ENCODE measurements at places on chromosomes 5 and 9. TPM values are rescaled to one million over a fixed set of nuclear protein-coding genes. Genes with fewer than 3 reads are reported as not detected.

OTP gene
- not detected for total RNA-seq

GRCh38 chr9:85658716-85659115 lies 83.0 kb downstream of the AGTPBP1 start:
- DNase-seq: no peak

- DNase-seq: no peak
Measured at GRCh38 chr9:11973511-11973910, 719.7 kb upstream of the TYRP1 start.

DNA sequence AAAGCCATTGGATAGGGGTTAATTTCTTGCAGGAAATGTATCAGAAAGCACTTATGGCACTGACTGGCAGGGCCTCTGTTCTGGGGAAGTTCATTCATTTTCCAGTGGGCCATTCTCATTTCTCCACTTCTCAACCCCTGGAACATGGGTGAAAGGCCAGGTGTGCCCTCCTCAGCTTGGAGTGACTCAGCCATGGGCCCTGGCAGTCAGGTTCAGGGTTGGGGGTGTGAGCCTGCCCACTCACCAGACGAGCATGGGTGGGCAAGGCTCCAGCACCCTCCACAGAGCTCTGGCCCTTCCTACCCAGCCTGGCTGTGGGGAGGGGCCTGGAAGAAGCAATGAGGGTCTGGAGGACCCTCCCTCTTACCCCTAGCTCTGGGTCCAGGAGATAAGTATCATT lies 174.4 kb downstream of the HSPA4 start:
- no peak for DNase-seq

DNA sequence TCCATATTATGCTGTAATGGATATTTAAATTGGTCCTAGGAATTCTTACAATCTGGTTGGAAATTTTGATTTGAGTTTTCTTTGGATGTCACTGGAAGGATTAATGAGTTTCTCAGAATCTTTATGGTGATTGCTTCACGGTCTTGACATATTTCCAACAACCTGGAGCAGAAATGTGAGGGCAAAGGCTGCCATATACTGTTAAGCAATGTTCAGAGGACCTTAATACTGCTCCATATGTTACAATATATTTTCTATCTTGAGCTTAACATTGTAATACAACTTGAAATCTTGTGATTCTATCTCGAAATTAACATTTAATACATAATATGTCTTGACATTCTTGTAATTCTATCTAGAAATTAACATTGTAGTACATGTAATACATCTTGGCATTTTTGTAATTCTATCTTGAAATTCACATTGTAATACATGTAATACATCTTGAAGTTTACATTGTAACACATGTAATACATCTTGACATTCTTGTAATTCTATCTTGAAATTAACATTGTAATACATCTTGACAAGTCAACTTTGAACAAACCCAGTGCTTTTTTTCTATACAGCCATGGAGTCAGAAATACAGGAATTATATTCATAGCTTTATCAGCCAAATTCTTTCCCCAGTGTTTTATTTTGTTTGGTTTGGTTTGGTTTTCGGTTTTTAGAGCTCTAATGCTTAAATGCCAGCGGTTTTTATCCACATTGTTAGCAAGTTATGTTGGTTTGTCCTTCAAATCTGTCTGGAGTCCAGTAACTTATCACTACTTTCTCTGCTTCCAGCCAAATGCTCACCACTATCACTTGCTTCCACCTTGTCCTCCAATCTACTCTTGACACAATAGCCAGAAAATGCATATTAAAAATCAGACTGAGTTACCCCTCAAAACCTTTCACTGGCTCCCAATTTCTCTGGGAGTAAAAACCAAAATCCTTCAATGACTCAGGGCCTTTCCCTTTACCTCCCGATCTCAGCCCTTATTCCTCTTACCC lies 3.0 kb upstream of the TUT7 start:
- DNase-seq: no peak

DNA sequence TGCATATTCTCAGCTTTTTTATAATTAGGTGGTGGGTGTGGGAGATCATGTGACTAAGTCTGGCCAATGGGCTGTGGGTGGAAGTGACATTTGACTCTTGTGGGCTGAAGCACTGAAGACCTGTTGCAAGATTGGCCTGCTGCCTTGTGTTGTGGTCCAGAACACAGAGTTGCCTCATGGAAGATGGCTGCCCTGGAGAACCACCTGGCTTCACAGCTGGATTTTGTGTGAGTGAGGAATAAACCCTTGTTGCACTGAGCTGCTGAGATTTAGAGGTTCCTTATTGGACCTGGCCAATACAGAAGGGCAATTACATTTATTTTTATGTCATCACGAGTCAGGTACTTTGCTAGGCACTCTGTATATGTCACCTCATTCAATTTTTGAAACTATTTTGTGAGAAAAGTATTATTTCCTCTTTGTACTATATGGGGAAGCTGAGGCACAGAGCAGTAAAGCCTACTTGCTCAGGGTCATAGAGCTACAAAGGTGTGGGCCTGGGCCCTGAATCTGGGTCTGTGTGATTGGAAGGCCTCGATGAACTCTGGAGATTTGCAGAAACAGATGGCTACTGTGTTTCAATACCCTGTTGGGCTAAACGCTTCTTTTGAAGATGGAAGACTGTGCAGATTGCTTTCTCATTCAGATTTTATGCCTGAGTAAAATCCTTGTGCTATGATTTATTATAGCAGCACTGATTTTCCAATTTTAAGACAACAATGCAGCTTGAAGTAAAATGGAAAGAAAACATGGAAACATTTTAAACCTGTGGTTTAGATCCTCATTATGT lies 71.2 kb upstream of the TBC1D2 start:
- peak; percentile 77 for DNase-seq

TAF11L3 gene
- total RNA-seq: not detected

GRCh38 chr5:151222054-151222789 lies 1.7 kb downstream of the CCDC69 start:
- no peak for DNase-seq

PDLIM7 gene
- 118 TPM for total RNA-seq

- no peak for DNase-seq
Measured at GRCh38 chr9:95264954-95265615, 52.4 kb downstream of the FANCC start.

PDE8B gene
- 5.9 TPM for total RNA-seq

DNA sequence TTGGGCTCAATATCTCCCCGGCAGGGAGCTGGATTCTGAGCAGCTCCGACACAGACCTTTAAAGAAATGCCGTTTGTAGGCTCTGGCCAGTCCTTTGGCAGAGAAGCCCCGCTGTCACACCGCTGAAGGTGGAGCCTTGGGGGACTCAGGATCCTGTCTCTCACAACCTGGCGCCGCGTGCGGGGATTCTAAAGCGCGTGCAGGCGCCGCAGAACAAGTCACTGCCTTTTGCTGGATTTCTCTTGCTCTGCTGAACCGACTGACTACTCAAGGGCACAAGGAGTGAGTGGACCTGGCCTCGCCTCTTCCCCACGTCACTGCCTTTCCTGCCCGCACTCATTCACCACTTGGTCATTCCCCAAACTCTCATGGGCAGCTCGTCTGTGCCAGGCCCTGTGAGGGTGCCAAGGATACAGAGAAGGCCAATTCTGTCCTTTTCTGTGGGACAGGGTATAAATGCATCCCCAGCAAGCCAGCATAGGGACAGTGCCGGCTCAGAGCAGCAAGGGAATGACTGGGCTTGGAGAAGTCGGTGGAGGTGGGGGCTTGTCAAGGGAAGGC lies 69.3 kb downstream of the CRB2 start:
- DNase-seq: no peak

DNA sequence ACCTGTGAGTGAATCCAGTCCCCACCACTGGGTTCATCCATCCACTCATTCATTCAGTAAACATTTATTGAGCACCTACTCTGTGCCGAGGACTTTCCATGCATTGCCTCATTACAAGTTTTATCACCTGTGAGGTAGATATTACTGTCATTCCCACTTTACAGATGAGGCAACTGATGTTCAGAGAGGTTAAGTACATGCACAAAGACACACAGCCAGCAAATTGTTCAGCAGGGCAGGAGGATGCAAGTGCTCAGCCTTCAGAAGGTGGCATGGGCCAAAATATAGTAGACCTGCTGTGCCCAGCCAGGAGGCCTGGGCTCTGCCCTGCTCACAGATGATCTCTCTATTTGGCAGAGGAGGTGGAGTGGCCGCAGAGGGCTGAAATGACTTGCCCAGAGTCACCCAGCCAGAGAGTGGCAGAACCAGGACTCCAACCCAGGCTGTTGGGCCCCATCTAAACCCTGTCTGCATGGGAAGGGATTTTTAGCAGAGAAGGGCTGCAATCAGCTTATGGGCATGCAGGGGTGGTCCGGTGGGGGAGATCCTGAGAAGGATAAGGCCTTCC lies 7.6 kb upstream of the NEURL1B start:
- no peak for DNase-seq

- DNase-seq: no peak
Measured at GRCh38 chr9:123640792-123641222, 284.8 kb downstream of the CRB2 start.

DNA sequence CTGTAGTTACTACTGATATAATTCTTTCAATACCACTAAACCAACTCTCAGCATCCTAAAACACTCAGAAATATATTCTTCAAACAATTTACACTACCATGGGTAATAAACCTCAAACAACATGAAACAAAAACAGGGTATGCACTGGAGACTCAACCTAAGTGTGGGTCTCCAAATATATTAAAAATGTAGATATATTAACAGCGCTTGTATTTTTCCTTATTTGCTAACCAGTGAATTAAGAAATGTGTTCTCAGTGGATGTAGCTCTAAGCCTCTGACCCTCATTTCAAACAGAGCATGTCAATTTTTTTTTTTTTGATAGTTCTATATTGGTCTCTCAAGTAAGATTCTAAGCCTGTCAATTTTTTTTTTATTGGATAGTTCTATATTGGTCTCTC lies 778.5 kb upstream of the CDH10 start:
- no peak for DNase-seq

DNA sequence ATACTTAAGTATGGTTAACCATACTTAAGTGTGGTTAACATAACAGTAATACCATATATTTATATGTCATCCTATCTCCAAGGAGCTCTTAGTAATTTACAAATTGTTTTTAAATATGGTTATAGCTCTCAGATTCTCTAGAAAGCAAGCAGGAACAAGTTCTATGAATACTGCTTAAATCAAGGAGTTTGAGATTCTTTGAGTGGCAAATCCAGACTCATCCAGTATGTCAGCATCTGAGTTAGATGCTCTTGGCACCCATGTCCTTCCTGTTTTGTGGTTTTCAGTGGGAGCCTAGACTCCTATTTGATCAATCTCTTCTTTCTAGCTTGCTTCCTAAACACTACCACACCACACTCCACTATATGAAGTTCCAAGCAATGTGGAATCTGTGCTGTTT lies 114.7 kb upstream of the GDNF start:
- DNase-seq: no peak

- DNase-seq: no peak
Measured at GRCh38 chr5:36298552-36298951, 3.1 kb downstream of the RANBP3L start.

RLN1 gene
- not detected for total RNA-seq

DNA sequence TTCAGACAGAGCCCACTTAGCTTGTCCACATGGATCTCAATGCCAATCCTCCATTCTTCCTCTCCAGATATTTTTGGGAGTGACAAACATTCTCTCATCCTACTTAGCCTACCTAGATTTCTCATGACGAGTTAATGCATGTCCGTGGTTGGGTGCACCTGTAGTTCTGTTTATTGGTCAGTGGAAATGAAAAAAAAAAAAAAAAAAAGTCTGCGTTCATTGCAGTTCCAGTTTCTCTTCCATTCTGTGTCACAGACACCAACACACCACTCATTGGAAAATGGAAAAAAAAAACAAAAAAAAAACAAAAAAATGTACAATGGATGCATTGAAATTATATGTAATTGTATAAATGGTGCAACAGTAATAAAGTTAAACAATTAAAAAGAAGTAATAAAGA lies 59.0 kb downstream of the BASP1 start:
- no peak for DNase-seq
